Cortex of kidney (tissue), 1 donor: ENCODE measurements at places on chromosomes 4 and X.

- no peak for DNase-seq
Observed at GRCh38 chr4:144709793-144710525, 64.0 kb downstream of the HHIP start.

- no peak for DNase-seq
Observed at GRCh38 chrX:19879181-19879580, 8.2 kb downstream of the SH3KBP1 start.

GRCh38 chr4:86452924-86453531 lies 93.2 kb upstream of the MAPK10 start:
- DNase-seq, result no peak

GRCh38 chr4:27239641-27240040 lies 379.0 kb downstream of the STIM2 start:
- no peak for DNase-seq

DNA sequence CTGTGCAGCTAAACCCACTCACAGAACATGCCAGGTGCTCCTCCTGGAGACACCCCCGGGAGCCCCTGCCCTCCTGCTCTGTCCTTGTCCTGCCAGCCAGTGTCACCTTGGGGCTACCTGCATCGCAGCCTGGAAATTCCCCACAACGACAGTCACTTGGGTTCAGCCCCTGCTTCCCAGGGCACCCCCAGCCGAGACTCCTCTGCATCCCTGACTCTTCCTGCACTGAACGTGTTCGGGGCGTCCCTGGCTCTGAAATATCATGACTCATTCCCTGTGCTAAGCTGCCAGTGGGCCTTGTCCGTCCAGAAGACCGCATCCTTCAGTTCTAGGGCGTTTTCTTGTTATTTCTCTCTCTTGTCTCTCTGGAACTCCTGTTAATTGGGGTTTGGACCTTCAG lies 5.8 kb downstream of the CFAP99 start:
- DNase-seq, result no peak

DNA sequence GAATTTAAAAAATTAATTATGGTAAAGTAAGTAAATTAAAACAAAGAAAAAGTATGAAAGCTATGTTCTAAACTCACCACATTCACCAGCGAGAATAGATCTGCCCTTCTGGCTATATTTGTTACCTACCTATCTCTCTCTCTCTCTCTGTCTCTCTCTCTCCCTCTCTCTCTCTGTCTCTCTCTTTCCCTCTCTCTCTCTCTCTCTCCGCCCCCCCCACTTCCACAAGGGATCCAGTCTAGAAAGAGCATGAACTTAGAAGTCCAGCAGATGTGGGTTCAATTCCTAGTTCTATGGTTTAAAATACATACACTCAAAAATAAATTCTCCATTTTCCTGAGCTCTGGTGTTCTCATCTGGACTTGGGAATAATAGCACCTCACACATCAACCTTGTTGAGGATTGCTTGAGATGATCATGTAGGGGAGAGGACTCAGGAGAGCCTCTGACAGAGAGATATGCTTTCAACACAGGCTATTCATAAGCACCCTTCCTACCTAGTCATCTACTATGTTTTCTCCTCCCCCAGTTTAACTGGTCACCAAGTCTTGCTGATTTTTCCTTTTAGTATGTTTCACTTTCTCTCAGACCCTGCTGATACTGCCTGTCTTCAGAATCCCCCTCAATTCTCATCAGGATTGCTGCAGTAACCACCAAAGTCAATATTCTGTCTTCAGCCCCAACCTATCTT lies 64.7 kb downstream of the SLC7A11 start:
- no peak for DNase-seq

- no peak for DNase-seq
Observed at GRCh38 chr4:40722576-40723161, 27.1 kb upstream of the NSUN7 start.

DNA sequence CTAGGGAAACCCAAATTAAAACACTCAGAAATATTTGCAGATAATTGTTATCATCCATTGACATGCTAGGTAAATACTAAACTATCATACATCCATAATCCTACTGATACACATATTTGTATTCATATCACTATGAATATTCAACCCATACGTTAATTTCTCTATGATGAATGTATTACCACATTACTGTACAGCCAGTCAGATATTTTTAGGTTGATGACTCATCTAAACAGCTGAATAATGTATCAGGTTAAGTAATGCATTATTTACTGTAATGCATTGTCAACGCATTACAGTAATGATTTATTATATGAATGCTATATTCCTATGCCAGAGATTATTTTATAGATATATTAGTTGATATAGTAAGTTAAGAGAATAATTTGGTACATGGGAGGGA lies 37.1 kb downstream of the VEGFC start:
- DNase-seq, result no peak

DNA sequence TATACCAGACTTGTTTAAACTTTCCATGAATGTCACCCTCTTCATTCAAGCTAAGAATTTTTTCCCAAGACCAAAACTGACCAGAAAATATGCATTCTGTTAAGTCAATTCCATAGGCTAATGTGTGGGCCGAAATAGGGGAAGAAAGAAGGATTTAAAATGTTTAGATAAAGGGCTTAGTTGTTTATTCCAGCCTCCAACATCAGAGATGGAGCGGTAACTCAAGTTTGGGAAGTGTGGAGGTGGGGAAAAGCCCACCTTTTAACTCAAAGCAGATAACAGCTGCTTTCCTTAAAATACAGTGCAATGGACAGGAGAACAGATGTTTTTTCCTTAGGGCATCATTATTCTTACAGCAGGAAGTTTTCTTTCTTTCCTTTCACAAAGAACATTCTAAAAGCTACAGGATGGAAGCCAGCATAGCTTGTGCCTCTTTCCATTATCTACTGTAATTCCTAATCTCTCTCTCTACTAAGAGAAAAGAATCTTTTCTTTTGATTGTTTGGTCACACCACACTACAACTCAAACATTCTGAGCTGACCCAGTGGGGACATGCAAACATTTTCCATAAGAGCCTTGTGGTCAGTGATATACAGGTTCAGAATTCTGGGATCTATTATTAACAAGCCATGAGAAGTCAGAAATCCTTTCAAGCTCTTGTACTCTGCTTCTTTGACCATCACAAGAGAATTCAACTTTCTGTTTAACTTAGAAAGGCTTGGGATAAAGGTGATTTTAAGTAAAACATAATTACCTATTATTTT lies 101.6 kb downstream of the PDE5A start:
- DNase-seq, result no peak

- DNase-seq, result no peak
Observed at GRCh38 chr4:125760201-125760819, 445.6 kb downstream of the FAT4 start.

GRCh38 chr4:86741846-86742245 lies 107.3 kb downstream of the SLC10A6 start:
- DNase-seq, result no peak

DNA sequence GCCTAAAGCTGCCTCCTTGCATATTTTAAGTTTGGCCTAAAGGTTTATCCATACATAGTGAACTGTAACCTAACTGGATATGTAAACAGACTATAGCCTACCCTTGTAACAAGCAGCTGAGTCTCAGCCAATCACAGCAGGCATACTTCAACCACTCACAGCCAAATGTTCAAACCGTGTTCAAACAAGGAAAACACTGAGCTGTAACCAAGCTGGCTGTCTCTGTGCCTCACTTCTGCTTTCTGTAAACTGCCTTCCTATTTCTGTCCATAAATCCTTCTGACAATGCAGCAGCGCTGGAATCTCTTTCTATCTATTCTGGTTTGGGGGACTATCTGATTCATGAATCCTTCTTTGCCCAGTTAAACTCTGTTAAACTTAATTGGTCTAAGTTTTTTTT lies 16.4 kb downstream of the DSPP start:
- DNase-seq, result no peak

GRCh38 chr4:121642876-121643585 lies 53.7 kb downstream of the ANXA5 start:
- DNase-seq, result no peak

DNA sequence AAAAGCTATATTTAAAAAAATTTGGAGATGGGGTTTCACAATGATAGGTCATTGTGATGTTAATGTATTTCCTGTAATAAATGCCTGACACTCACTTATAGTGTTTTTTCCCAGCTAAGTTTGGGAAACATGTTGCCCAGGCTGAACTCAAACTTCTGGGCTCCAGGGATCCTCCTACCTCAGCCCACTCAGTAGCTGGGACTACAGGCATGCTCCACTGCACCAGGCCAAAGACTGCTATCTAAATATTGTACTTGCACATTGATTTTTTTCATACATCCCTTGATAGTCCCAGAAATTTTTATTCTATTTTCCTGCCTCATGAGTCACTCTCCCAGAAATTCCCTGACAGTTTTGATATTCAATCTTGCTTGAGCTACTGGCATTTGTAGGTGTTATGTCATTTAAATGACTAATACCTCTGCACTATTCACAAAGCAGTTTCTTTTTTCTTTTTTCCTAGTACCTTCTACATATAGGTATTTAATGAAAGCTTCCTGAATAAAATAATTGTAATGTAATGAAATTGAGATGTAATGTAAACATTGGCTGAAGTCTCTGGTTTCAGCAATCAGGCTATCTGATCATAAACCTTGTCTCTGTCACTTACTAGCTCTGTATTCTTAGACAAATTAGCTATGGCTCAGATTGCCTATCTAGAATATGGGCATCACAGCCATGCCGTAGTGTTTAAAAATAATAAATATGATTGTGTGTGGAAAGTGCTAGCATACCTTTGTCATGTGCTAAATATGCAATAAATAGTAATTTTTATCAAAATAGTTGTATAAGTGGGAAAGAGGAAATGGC lies 1973.0 kb upstream of the AGA start:
- DNase-seq, result no peak

- DNase-seq, result no peak
Observed at GRCh38 chrX:119105826-119106225, 21.8 kb downstream of the KIAA1210 start.

GRCh38 chrX:154486052-154486395 lies 391 bp downstream of the UBL4A start:
- no peak for DNase-seq

GRCh38 chr4:54497947-54498346 lies 159.8 kb upstream of the KIT start:
- DNase-seq, result no peak

DNA sequence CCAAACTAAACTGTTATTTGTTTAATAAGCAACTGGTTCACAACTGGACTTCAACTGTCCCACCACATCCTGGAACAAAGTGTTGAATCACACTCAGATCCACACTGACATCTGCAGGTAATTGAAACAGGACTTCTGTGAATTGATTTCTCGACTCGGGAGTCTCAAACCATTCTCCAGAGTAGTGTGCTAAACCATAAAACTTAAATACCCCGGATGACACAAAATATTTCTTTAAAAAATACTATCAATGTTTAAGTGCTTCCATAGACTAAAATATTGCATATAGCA lies 95.4 kb upstream of the PLAC1 start:
- no peak for DNase-seq

DNA sequence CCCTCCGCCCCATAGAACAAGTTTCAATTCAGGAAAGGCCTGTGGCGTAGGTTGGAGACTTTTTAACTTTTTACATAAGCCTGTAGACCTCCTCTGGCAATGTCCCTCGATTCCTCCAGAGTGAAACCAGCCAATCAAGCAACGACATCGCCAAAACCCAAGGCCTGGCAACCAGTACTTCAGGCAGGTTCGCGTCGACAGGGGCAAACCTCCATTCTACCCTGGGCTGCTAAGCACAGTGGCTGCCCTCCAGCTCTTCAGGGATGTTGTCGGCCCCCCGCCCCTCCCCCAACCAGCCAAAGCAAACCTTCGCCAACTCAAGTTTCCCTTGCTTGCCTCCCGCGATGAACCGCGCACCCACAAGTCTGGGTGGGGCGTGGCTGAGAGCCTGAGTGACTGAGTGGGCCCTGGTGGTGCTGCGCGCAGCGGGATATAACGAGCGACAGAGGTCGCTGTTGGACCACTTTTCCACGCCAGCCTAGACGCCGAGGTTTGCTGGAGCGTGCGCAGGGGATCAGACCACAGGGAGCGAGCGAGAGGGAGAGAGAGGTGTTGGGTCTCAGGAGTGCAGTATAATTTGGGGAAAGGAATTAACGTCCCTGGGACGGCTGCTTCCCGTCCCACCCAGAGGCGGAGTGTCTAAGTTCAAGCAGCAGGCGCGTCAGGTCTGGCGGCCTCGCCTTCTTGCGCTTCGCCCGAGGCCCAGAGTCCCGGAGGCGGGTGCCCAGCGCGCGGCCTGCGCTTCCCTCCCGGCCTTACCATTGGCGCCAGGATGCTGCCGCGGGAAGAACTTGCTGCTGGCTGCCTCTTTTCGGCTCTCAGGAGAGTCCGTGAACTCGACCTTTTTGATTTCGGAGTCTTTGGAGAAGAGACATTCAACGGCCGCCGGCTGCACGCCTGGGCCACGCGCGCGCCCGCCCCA lies 9.0 kb upstream of the PITX2 start:
- DNase-seq, result no peak

- no peak for DNase-seq
Observed at GRCh38 chr4:41657561-41657960, 91.0 kb downstream of the PHOX2B start.

DNA sequence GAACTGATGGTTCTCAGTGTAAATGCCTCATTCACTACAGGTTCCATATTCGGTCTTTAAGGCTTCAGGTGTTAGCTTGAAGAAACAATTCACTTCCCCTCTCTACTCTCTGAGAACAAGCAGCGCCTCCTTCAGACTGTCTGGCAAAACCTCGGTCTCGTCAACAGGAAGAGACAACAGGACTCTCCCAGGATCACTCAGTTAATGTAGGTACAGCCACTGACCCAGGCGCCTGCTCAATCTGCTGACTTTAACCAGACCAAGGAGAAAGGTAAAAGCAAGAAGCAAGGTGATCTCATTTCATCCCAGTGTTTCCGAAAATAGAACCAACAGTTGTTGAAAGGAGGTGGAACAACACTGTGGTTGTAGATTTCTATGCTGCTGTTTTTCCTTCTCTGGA lies 102.2 kb downstream of the SLC2A9 start:
- no peak for DNase-seq

GRCh38 chrX:487836-488235 lies 101.1 kb upstream of the PPP2R3B start:
- no peak for DNase-seq

- DNase-seq, result no peak
Observed at GRCh38 chr4:134320048-134320447, 118.5 kb upstream of the PABPC4L start.

GRCh38 chrX:105738162-105738561 lies 84.2 kb upstream of the NRK start:
- no peak for DNase-seq

- DNase-seq, result no peak
Observed at GRCh38 chrX:7690842-7691241, 152.1 kb upstream of the VCX start.

- DNase-seq, result no peak
Observed at GRCh38 chr4:108391701-108392455, 223.1 kb upstream of the LEF1 start.

DNA sequence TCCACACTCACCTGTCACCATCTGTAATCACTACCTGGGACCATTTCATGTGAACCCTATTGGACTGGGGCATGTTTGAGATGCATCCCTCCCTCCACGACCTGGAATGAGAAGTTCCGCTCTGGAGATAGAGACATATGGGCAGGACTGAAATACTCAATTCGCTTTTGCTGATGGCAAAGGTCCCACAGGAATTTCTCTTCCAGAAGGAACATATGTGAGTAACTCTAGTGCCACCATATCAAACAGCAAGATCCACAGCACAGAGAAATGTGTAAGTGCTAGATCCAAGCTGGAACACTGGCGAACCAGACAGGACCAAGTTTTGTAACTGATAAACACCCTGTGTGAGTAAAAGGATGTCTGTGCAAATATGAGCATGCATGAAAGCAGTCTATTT lies 43.9 kb downstream of the SEL1L3 start:
- no peak for DNase-seq

- no peak for DNase-seq
Observed at GRCh38 chr4:73922766-73923630, 53.8 kb downstream of the CXCL1 start.
